GM23338 (cell line): ENCODE measurements at places on chromosomes 6 and 20. TPM values are rescaled to one million over a fixed set of nuclear protein-coding genes. Genes with fewer than 3 reads are reported as not detected.

DNA sequence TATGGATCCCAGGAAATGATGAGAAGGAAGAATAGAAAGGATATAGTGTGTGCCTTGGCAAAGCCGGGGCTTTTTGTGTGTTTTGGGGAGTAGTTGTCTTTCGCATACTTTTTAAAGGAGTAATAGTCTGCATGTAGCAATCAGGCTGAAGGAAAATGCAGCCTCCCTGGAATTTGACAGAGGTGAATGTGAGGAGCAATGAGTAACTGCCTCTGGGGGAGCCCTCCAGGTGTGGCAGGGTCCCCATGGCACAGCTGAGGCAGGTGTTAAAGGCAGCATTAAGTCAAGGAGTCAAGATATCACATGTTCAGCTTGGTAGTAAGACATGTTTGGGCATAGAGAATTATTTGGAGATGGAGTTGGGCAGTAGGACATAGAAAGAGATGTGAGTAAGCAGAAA is 203.1 kb downstream of the C6orf118 start:
- DNase-seq, result no peak
- H3K4me3 ChIP-seq, result no peak overlapping the region
- H3K27me3 ChIP-seq, result no peaks in the 10 kb centered on the region

- peak; percentile 16 for DNase-seq
- H3K4me3 ChIP-seq, result no peak overlapping the region
- no peaks in the 10 kb centered on the region for H3K27me3 ChIP-seq
- 0 out of 2 replicates have a peak overlapping the region, but pooled peaks have one; percentile 22 for H3K27ac ChIP-seq
- peaks cover 26% of the 10 kb centered on the region for H3K4me1 ChIP-seq
Measured at GRCh38 chr6:121847806-121848522, 412.5 kb downstream of the GJA1 start.

Gene MAPK13
- polyA plus RNA-seq, result 6.3 TPM in 2 replicates

GRCh38 chr6:143196525-143197225 is 136.0 kb downstream of the AIG1 start:
- H3K36me3 ChIP-seq, result no peaks in the 10 kb centered on the region
- H3K27ac ChIP-seq, result no peak overlapping the region
- no peak overlapping the region for H3K4me3 ChIP-seq
- H3K4me1 ChIP-seq, result no peaks in the 10 kb centered on the region
- DNase-seq, result no peak
- no peaks in the 10 kb centered on the region for H3K27me3 ChIP-seq

- H3K27me3 ChIP-seq, result no peaks in the 10 kb centered on the region
- 0 out of 2 replicates have a peak, but pooled peaks cover 2% of the 10 kb centered on the region for H3K36me3 ChIP-seq
Measured at GRCh38 chr20:46721476-46721875, 12.0 kb downstream of the SLC2A10 start.

GRCh38 chr6:47230579-47230978 is 79.1 kb downstream of the TNFRSF21 start:
- H3K4me1 ChIP-seq, result peaks cover 39% of the 10 kb centered on the region
- H3K4me3 ChIP-seq, result no peak overlapping the region
- H3K27ac ChIP-seq, result peak overlapping the region; percentile 96; the same call in 1 of the 2 replicates
- no peak for DNase-seq

DNA sequence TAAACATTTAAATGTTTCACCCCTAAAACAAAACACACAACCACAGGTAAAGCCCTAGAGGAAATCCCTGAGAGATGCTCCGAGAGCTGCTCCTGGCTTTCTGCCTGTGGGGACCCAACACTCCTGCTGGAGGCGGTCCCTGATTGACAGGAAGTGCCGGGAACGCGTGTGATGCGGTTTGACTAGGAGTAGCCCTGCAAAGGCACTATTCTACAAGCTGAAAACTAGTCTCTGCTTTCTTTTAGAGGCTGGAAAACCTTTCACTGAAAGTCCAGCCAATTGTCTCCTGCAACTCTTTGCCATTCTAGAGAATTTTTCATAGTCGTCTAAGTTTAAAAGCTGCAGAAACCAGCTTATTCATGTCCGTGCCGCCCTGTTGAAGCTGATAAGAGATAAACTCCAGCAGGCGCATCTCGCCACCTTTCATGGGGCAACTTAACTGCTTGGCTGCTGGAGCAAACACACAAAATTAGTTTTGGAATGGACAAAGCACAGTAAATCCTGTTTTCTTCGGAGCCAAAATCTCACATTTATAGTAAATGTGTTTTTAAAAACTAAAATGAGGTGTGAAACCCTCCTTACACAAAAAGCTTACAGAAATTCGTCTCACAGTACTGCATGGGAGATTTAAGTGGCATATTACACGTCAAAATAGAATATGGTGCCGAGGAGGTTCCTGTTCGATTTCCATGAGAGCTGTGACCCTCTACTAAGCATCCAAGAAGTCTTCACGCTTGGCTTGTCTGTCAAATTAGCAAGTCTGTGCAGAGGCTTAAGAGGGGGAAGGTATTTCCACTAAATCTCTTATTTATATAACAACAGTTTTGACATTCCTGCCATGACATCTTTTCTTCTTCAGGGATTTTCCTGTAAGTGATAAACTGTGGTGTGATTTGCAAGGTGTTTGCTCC is 46.9 kb downstream of the DACT2 start:
- no peak overlapping the region for H3K27ac ChIP-seq
- no peaks in the 10 kb centered on the region for H3K27me3 ChIP-seq
- no peaks in the 10 kb centered on the region for H3K36me3 ChIP-seq
- no peak overlapping the region for H3K4me3 ChIP-seq

DNA sequence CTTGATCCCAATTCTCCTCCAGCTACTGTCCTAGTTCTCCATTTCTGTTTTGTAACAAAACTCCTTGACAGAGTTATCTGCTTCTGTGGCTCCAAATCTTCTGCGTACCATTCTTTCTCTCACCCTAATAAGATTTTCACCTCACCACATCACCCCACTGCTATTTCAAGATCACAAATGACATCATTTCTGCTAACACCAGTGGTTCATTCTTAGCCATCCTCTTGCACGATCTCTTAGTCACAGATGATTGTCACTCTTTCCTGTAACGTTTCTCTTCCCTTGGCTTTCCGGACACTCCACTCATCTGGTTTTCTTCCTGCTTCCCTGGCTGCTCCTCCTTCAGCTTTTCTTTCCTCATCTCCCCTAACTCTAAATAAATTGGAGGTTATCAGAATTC is 56.8 kb upstream of the FABP7 start:
- no peaks in the 10 kb centered on the region for H3K36me3 ChIP-seq
- no peak overlapping the region for H3K4me3 ChIP-seq
- peaks cover 11% of the 10 kb centered on the region; the same call in 1 of the 2 replicates for H3K4me1 ChIP-seq
- no peak overlapping the region for H3K27ac ChIP-seq
- no peak for DNase-seq
- H3K27me3 ChIP-seq, result no peaks in the 10 kb centered on the region

- H3K4me1 ChIP-seq, result peaks cover 14% of the 10 kb centered on the region
- no peak overlapping the region for H3K27ac ChIP-seq
- H3K27me3 ChIP-seq, result no peaks in the 10 kb centered on the region
- H3K4me3 ChIP-seq, result no peak overlapping the region
- DNase-seq, result no peak
Measured at GRCh38 chr20:54526801-54527200, 51.4 kb downstream of the DOK5 start.

DNA sequence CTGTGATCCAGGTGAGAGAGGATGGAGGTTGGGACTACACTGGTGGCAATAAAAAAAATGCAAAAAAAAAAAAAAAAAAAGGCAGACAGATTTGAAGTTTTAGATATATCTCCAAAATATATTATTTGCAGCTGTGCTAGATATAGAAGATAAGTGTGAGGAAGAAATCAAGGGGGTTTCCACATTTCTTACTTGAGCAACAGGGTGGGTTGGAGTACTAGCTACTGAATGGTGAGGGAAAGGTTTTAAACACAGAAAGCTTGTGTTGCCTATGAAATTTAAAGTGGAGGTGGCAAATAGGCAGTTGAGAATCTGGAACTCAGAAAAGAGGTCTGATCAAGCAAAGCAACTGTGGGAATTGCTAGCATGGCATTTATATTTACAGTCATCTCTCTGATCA is 59.9 kb upstream of the GNRH2 start:
- DNase-seq, result no peak
- peaks cover 13% of the 10 kb centered on the region; the same call in 1 of the 2 replicates for H3K36me3 ChIP-seq
- no peak overlapping the region for H3K27ac ChIP-seq
- no peaks in the 10 kb centered on the region for H3K27me3 ChIP-seq
- H3K4me3 ChIP-seq, result no peak overlapping the region

Gene DDR1
- polyA plus RNA-seq, result 58.3 and 71.6 TPM in 2 replicates

Gene UST
- 12.6 TPM in 2 replicates for polyA plus RNA-seq

DNA sequence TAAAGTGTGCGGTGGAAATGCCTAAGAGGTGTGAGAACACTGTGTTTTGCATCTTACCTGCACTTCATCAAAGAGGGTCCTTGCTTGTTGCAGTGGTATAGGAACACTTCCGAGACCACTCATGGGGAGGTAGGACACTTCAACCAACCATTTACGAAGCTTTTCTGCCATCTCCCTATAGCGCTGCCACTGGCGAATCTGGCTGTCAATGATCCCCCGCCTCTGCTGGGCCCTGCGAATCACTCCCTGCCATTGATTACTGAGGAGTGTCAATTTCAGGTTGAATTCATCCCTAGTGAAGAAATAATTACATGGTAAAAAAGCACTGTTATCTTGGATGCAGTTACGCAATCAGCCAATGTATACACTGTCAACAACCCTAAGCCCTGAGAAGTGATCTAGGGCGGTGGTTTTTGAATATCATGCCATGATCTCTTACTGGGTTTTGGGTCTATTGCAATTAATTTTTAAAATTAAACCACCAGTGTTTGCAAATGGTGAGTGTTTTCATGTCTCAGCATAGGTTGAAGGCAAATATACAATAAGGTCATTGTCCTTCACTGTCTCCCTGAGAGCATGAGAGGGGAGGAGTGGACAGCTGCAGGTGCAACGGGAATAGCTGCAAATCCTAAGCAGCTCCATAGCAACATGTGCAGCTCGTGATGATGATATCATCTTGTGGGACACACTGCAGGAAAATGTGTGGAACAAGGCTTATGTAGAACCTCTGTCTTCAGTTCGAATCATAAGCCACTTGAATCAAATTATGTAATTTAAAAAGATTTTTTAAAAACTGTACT is 400.6 kb downstream of the ESR1 start:
- H3K4me3 ChIP-seq, result no peak overlapping the region
- no peaks in the 10 kb centered on the region for H3K27me3 ChIP-seq
- no peaks in the 10 kb centered on the region for H3K4me1 ChIP-seq
- no peak overlapping the region for H3K27ac ChIP-seq
- no peaks in the 10 kb centered on the region for H3K36me3 ChIP-seq
- DNase-seq, result no peak

Gene PACSIN1
- 4.7 and 5.2 TPM in 2 replicates for polyA plus RNA-seq

DNA sequence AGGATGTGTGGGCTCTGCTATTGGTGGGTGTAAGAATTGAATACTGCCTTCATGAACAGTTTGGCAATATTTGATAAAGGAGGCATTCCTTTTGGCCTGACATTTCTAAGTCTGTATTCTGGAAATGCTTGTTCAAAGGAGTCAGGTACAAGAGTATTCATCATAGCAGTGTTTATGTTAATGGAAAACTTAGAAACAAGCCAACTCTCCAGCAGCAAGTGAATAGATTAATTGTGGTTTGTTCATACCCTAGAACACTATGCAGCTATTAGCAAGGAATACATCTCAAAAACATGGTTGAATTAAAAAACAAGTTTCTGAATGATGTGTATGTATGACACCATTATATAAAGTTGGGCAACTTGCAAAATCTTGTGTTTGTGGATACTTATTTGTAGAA is 195.8 kb downstream of the ZFAND3 start:
- H3K27ac ChIP-seq, result no peak overlapping the region
- DNase-seq, result no peak
- no peak overlapping the region for H3K4me3 ChIP-seq
- H3K36me3 ChIP-seq, result no peaks in the 10 kb centered on the region
- no peaks in the 10 kb centered on the region for H3K4me1 ChIP-seq
